Activated CD4-positive, alpha-beta memory T cell treated with anti-CD3 and anti-CD28 coated beads, Interleukin-2, amount 10 ng/mL, durations not matched to agents 7 days and 5 days (primary cell): ENCODE measurements at places on chromosomes 1 and 21. TPM values are rescaled to one million over a fixed set of nuclear protein-coding genes. Genes with fewer than 3 reads are reported as not detected.

DNA sequence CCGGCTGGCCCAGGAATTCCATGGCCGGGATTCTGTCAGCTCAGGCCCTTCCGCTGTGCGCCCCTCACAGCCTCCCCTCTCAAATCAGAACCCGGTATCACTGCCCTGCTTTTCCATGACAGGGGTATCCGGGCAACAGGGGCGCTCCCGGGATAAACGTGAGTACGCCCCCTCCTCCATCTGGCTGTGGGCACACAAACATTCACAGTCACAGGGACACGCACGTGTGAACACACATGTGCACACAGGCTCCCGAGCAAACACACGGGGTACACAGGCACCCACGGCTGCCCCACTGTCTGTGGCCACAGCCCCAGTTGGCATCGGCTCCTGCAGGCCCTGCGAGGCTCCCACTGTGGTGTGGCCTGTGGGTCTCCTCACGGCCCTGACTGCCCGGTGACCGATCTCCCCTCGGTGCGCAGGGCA, 16.7 kb downstream of the COL6A1 start:
- no peak for DNase-seq
- H3K27ac ChIP-seq = no peak overlapping the region
- no peak overlapping the region for H3K4me3 ChIP-seq
- H3K27me3 ChIP-seq = no peaks in the 10 kb centered on the region
- no peaks in the 10 kb centered on the region for H3K4me1 ChIP-seq

DNA sequence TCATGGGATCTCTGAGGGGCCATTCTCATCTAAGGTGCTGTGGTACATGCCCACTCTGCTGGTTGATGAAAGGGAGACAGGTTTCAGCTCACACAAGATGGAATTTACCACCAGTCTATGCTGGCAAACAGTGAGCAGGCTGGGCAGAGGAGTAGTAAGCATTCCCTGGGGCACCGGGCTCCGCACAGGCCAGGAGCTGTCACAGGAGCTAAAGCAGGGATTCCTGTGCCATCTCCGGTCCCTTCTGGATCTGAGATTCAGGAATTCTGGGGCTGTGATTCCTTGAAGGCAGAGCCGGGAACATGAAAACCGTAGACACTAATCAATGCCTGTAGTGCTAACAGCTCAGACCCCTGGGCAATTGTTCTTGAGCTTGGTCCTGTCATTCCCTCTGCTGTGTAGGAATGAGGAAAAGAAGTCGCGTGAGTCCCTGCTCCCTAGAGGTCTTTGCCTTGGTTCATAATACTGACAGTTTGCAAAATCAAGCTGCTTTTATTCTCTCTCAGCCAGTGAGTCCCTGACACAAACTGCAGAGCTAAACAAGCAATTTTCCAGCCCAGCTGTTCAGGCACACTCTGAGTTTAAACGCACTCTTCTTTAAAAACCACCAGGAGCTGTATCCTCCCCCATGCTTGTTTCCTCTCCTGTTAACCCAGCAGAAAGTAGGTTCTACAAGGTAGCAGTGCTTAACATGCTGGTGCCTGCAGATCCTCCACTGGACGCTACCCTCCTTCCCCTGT, 52.5 kb downstream of the MDM4 start:
- peaks cover 35% of the 10 kb centered on the region for H3K4me1 ChIP-seq
- no peak for DNase-seq
- H3K27ac ChIP-seq = no peak overlapping the region
- H3K27me3 ChIP-seq = no peaks in the 10 kb centered on the region

DNA sequence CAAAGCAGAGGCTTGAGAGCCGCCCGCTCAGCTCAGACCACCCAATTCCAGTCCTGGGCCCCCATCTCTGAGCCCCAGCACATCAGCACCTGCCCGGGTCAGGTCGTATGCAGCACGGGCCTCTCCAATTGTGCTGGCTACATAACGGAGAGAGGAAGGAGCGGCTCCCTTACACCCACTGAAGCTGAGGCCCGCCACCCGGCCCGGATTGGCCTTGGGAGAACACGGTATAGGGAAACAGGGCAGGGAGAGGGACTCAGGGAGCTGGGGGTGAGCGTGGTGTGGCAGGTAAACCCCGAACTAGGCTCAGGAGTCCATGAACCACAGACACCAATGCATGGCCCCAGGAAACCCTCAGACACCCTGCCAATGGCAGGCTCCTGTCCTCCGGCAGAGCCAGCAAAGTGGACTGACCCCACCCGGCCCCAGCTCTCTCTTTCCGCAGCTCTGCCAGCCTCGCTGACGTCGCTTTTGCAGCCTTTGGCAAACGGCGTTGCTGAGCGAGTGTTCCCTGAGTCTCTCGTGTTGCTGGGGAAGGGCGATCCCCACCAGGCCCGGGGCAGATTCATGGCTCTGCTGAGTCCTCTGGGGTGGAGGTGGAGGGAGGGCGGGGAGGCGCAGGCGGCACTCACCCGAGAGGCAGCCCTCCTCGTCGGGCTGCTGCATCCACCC, 16.5 kb downstream of the MEGF6 start:
- no peaks in the 10 kb centered on the region for H3K27me3 ChIP-seq
- no peaks in the 10 kb centered on the region for H3K36me3 ChIP-seq
- peaks cover 11% of the 10 kb centered on the region for H3K4me1 ChIP-seq
- no peak for DNase-seq

GRCh38 chr1:27862671-27863537, 9.4 kb upstream of the THEMIS2 start:
- no peaks in the 10 kb centered on the region for H3K36me3 ChIP-seq
- H3K27ac ChIP-seq = no peak overlapping the region
- H3K4me3 ChIP-seq = no peak overlapping the region
- no peaks in the 10 kb centered on the region for H3K27me3 ChIP-seq
- H3K4me1 ChIP-seq = peaks cover 48% of the 10 kb centered on the region
- no peak for DNase-seq

- no peak overlapping the region for H3K27ac ChIP-seq
- no peaks in the 10 kb centered on the region for H3K36me3 ChIP-seq
- H3K27me3 ChIP-seq = no peaks in the 10 kb centered on the region
- DNase-seq = no peak
- no peak overlapping the region for H3K4me3 ChIP-seq
Observed at GRCh38 chr1:246497331-246497915, 9.7 kb downstream of the SMYD3 start.

DNA sequence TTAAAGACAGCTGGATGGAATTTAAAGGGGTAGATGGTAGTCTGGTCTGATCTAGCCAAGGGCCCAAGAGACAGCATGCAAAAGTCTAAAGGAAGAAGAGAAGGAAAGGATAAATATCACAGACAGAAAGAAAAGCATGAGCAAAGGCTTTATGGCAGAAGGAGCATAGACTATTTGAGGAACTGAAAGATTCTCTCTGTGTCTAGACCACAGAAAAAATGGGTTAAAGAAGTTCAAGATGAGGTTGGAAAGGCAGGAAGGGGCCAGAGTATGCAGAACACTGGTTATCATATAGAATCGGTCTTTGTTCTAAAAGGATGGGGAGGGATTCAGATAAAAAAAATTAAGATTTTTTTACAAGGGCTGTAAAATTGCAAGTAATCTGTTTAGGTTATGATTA, 136.8 kb upstream of the SGIP1 start:
- H3K27ac ChIP-seq = no peak overlapping the region
- H3K4me1 ChIP-seq = peaks cover 31% of the 10 kb centered on the region
- DNase-seq = no peak
- H3K4me3 ChIP-seq = no peak overlapping the region

GRCh38 chr1:94614996-94615395, 73.4 kb upstream of the F3 start:
- no peaks in the 10 kb centered on the region for H3K36me3 ChIP-seq
- DNase-seq = no peak
- H3K4me3 ChIP-seq = no peak overlapping the region
- H3K27ac ChIP-seq = no peak overlapping the region
- peaks cover 7% of the 10 kb centered on the region for H3K4me1 ChIP-seq

DNA sequence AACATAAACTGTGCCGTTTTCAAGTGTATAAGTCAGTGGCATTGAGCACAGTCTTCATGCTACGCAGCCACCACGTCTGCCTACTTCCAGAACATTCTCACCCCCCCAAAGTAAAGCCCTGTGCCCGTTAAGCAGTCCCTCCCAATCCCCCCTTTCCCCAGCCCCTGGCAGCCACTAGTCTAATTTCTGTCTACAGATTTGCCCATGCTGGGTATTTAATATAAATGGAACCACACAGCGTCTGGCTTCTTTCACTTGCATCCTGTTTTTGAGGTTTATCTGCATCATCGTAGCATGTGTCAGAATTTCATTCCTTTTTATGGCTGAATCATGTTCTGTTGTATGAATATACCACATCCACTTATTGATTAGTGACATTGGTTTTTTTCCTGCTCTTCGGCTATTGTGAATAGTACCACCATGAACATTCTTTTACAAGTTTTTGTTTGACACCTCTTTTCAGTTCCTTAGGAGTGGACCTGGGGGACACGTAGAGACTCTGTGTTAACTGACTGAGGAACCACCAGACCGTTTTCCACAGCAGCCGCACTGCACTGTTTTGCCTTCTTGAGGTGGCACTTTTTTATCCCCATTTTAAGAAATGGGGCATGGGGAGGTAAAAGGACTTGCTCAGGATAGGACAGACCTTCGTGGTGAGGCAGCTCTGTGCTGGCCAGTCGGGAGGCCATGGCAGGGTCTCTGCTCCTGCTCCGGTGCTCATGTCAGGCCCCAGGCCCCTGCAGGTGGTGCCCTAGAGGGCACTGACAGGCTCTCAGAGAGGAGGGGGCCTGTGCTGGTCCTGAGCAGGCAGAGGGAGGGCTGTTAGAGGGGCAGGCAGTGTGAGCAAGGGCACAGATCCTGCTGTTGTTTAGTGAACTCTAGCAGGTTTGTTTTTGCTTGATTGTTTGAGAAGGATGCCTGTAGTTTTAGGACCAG, 123.8 kb downstream of the PCBP3 start:
- peak overlapping the region; percentile 74 for H3K27ac ChIP-seq
- peaks cover 5% of the 10 kb centered on the region for H3K36me3 ChIP-seq
- peaks cover 31% of the 10 kb centered on the region for H3K4me1 ChIP-seq
- peak overlapping the region; percentile 0 for H3K4me3 ChIP-seq
- no peaks in the 10 kb centered on the region for H3K27me3 ChIP-seq

GRCh38 chr21:45367402-45368351, 37.3 kb upstream of the COL18A1 start:
- H3K36me3 ChIP-seq = no peaks in the 10 kb centered on the region
- peaks cover 17% of the 10 kb centered on the region for H3K4me1 ChIP-seq

DNA sequence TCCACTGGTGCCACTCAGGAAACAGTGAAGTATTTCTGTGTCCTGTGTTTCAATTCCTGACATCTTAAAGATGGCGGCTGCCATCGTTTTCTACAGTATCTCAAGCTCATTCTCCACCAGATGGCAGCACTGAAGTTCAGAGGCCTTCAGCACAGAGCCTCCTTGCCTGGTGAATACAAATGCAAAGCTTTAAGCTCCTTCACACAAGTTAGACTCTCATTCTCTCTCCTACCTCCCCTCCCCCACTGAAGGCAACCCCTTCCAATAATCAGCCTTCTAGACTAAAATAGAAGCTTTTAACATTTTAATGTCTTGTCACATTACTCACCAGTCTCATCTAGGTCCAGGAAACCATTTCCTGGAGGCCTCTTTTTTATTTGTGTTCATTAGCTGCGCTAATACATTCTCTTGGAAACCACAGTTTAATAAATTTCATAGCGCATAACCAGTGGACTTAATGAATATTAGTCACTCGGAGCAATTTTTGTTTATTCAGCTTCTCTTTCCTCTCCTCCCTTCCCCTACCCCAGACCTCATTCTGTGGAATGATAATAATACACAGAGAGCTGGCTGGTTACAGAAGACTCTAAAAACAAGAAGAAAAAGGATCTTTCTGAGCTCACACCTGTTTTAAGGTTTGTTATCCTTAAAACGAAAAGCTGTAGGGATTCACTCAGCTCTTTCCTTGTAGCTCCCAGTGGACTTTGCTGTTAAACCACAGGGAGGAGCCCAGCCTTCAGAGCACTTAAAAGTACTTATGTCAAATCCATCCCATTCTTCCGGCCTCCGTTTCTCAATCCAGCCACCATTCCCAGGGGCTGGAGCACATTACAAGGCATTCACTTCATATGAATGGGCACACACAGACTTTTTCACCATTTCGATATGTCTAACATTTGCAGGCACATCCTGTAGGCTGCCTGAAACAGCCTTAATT, 384.9 kb downstream of the HLX start:
- no peaks in the 10 kb centered on the region for H3K36me3 ChIP-seq
- no peak overlapping the region for H3K4me3 ChIP-seq
- H3K27ac ChIP-seq = no peak overlapping the region
- peak; percentile 42 for DNase-seq
- no peaks in the 10 kb centered on the region for H3K4me1 ChIP-seq

DNA sequence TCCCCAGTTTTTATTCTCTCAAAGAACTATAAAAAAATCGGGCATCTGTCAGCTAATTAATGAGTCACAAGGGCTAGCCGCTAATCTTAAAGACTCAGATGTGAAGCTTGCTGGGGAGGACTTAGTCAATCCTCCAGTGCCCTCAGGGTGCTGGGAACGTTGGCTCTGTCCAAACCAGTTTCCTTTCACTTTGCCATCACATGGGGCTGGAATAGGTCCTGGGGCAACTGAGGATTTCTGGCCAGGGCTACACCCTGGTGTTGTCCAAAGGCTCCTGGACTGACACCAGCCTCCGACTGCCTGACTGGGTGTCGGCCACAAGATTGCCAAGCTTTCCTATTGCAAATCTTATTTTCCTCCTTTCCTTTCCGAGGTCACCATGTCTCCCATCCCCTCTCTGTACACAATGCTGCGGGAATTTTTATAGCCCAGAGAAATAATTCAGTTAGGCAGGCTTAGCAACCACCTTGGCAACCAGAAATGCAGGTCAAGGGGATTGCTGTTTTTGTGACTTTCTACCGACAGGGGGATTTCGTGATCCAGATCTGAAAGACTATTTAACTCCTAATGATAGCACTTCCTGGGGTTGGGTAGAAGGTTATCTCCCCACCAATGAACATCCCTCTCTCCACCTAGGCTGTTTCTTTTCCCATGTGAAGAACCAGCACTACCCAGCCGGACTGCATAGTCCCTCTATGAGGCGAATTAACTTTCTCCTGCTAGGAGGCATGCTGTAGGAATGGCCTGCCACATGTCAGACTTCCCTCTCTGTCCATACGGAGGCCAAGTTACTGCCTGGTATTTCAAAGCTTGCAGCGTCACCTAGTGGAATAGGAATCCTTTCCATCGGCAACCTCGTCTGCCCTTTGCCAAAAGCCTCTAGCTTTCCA, 29.9 kb upstream of the CTBS start:
- no peak for DNase-seq
- peaks cover 3% of the 10 kb centered on the region for H3K27me3 ChIP-seq
- H3K36me3 ChIP-seq = peaks cover 19% of the 10 kb centered on the region

- H3K27ac ChIP-seq = no peak overlapping the region
- DNase-seq = no peak
- peaks cover 19% of the 10 kb centered on the region for H3K4me1 ChIP-seq
Observed at GRCh38 chr1:21077085-21077484, 99.6 kb downstream of the EIF4G3 start.

GRCh38 chr1:24315391-24315790, 3.8 kb upstream of the GRHL3 start:
- H3K4me1 ChIP-seq = peaks cover 19% of the 10 kb centered on the region
- H3K27ac ChIP-seq = no peak overlapping the region
- peaks cover 54% of the 10 kb centered on the region for H3K27me3 ChIP-seq
- DNase-seq = no peak
- H3K4me3 ChIP-seq = no peak overlapping the region

- no peak for DNase-seq
- no peaks in the 10 kb centered on the region for H3K27me3 ChIP-seq
- no peaks in the 10 kb centered on the region for H3K4me1 ChIP-seq
Observed at GRCh38 chr1:56002231-56002630, 577.1 kb downstream of the PLPP3 start.

GRCh38 chr1:110150330-110151174, at the start of gene SLC6A17:
TSS of gene SLC6A17 (plus strand) at chr1:110150494. CDS start at chr1:110166930, 16,436 bp downstream.
- H3K4me1 ChIP-seq = peaks cover 2% of the 10 kb centered on the region
- no peaks in the 10 kb centered on the region for H3K36me3 ChIP-seq
- H3K27me3 ChIP-seq = peaks cover 32% of the 10 kb centered on the region
- H3K4me3 ChIP-seq = no peak within 1 kb of the TSS

NTRK1 gene
- 1.6 TPM for total RNA-seq

REN gene
- not detected for total RNA-seq

SSX2IP gene
- 18.8 TPM for total RNA-seq

MYBPHL gene
- total RNA-seq = not detected

CENPF gene
- total RNA-seq = 135 TPM

GUK1 gene
- total RNA-seq = 284 TPM

SHE gene
- not detected for total RNA-seq
